GM23248 (cell line): ENCODE measurements at places on chromosomes 6 and 20. TPM values are rescaled to one million over a fixed set of nuclear protein-coding genes. Genes with fewer than 3 reads are reported as not detected.

GRCh38 chr6:72620871-72621290 is 983 bp upstream of the KCNQ5 start:
- no peak for DNase-seq

- no peak for DNase-seq
These were observed 98.6 kb downstream of the UST start for GRCh38 chr6:148845464-148845863.

DNA sequence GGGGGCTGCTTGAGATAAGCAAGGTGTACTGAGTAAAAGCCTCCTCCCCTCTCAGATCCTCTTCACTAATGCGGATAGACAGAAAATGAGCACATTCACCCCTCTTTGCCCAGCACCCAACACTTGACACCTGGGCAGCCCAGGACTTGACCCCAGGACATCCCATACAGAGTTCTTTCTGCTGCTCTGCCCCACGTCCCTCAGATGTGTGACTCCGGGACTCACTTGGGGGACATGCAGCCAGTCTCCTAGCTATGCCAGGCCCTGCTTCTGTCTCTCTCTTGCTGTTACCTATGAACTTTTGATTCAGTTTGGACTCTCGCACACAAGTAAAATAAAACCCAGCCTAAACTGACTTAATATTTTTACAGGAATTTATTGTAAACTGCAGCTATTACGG is 159.9 kb downstream of the EYA2 start:
- DNase-seq, result no peak

DNA sequence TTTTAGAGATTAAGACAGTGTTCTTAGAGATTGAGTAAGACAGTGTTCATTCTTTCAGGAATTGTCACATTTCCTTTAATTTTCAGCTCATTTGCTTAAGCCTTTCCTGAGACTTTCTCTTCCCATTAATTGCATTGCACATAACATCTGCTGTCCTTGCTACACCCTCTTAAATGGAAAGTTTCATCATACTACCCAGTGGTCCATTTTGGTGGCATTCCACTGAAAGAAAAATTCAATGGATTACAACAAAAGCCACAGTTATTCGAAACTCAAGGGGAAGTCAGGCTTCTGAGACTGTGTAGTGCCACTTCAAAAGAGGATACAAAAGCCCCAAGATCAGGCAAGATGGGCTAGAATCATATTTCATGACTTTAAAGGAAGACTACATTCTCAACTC is 64.0 kb downstream of the RSPO3 start:
- DNase-seq, result peak; percentile 73

DNA sequence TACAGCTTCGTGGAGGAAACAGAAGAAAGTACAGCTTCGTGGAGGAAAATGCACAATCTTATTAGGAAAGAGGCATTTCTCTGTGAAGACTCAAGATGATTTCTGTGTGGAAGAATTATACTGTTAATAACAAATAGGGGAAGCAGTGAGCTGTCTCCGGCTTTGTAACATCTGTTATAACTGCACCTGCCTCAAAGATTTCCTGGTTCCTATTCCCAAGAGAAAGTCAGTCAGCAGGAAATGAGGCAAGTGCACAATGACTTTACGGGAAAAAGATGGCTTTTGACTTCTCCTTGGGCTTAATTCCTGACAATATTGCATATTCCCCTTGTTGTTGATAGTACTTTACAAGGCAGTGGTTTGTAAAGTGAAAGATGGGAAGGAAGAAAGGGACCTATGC is 538.5 kb downstream of the BMP2 start:
- no peak for DNase-seq

DNA sequence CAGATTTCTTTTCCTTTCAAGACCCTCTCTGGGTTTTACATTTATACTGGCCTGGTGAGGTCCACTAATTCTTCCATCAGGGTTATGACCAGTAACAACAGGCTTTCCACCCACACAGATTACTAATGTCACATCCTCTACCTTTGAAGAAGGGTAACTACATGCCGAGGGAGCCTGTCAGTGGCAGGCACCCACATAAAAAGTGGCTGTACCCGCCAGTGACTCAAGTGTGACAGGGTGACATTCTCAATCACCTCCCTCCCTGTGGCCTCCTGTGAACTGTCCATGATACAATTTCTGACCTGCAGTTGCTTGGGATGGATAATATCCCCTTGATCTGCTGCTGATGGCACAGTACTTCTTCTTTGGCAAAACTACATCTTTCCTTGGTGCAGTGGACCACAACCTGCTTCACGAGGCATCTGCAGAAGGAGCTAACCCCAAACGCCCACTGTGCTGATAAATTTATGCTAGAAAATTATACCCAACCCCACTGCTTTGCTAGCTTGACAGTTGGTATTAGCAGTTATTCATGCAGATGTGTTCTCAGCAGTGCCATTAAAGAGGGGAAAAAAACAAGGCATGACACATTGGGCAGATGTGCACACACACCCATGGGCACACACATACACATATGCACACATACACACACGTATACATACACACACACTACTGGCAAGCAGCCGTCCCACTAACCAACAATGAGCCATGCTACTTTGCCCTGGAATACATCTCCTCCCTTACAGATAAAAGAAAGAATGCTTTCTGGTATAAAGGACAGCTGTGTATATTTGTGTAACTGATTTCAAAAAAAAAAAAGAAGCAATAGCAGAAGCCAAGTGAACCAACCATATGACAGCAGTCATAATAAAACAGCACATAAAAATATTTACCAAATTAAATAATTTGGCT is 20.8 kb downstream of the GFOD1 start:
- peak; percentile 29 for DNase-seq

DNA sequence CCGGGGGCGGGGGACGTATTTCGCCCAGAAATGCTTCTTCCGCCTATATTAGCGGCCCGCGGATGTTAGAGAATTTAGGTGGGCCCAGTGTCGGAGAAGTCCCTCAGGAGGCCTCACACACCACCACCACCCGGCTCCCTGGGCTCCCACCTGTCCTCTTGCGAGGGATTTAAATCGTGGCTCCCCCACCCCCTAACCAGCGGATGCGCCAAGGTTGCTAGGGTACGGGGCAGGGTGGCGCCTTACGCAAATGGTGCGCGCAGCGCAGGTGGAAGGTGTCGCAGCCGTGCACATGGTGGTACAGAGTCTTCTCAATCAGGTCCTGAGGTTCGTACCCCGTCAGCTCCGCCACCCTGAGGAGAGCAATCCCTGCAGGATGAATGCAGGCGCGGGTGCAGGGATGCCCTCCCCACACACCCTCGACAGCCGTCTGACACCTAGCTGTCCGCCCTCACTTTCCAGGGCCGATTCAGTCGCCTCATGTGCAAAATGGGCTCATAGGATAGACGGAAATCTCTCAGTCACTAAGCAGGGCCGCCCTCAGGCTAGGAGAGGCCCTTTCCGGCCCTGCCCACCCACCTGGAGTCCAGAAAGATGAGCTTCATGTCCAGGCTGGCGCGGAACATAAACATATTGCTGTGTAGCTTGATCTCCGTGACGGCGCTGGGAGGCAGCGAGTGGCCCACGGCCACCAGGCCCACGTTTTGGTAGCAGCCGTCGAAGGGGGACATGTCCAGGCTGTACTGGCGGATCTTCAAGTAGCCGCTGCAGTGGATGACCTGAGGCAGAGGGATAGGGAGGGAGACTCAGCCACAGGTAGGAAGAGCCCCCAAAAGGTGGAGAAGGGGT is 16.6 kb downstream of the SIM1 start:
- no peak for DNase-seq

DNA sequence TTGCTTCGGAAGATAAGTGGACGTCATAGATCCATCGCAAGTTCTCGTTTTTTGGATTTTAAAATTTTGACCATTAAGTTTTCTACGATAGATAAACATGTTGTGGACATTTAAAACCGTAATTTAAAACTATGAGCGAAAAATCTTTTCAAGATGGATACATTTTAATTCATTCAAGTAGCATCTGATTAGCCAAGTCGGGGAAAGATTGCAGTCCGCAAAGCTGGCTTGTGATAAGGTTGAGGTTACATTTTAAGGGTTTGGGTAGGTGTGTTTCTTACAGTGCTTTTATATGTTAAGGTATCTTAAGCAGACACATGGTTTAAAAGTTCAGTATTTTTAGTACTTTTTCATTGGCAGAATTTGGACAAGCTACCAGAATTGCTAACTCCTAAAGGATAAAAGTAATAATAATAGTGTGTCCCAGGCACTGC is 1.2 kb downstream of the WTAP start:
- DNase-seq, result peak; percentile 24

GRCh38 chr20:47440857-47441773 is 60.6 kb upstream of the NCOA3 start:
- no peak for DNase-seq

- DNase-seq, result no peak
These were observed 564.0 kb upstream of the AGPAT4 start for GRCh38 chr6:161837854-161838253.

GRCh38 chr6:169249057-169249456 is 4.6 kb downstream of the THBS2 start:
- no peak for DNase-seq

GRCh38 chr6:84151669-84152068 is 75.8 kb downstream of the CEP162 start:
- DNase-seq, result no peak

DNA sequence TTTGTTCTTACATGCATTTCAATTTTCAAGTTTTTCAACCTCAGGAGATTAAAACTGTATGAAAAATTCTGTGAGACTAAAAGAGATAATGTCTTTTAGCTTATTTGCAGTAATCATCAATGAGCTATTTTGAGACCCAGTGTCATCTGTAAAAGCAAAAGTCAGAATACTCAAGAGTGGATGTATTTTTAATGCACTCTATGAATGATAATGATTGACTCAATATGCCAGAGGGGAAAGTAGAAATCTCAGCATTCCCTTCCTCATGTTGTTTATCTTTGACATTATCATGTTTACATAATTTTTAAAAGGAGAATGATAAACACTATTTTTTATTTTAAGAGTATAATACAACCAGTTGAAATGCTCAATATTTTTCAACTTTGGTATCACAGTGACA is 162.1 kb downstream of the MMUT start:
- DNase-seq, result no peak

- no peak for DNase-seq
These were observed 60.5 kb upstream of the SAMD5 start for GRCh38 chr6:147447835-147448611.

DNA sequence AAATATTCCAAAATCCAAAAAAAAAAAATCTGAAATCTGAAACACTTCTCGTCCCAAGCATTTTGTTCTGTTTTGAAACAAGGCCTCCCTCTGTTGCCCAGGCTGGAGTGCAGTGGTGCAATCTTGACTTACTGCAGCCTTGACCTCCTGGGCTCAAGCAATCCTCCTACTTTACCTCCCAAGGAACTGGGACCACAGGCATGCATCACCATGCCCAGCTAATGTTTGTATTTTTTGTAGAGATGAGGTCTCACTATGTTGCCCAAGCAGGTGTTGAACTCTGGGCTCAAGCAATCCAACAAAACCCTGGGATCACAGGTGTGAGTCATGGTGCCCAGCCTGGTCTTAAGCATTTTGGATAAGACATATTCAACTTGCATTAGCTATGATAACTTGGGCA is 13.6 kb downstream of the SESN1 start:
- no peak for DNase-seq

- DNase-seq, result no peak
These were observed 881.9 kb downstream of the QKI start for GRCh38 chr6:164296411-164296810.

- peak; percentile 44 for DNase-seq
These were observed 60.1 kb downstream of the MMS22L start for GRCh38 chr6:97222903-97223302.

DNA sequence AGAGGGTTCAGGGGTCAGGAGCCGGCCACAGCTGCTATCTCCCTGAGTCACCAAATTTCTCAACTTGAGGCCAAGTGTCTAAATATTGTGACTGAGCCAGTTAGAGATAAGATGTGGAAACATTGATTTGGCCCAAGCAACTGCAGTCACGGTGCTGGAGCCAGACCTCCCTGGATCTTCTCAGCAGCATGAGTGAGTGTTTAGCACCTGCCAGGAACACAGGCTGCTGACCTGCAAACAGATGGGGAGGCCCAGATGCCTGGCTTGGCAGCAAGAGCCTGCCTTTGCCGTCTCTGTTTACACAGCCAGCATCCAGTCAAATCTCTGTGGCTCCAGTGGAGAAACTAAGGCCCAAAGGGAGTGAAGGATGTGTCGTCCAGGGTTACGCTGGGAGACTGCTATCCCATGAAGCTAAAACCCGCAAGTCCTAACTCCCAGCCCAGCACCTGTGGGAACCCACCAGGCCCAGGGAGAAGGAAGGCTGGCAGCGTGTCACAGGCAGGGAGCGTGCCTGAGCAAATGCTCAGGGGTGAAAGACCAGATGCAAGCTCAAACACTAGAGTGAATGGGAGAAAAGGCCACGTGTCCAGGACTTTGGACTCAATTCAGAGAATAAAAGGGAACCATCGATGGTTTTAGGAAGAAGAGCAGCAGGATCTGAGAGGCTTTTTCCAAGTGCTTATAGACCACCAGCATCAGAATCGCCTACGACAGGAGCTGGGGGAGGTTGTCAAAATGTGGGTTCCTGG is 15.9 kb upstream of the PTGIS start:
- DNase-seq, result peak; percentile 86

GRCh38 chr20:2122936-2123335 is 21.3 kb downstream of the STK35 start:
- peak; percentile 85 for DNase-seq

DNA sequence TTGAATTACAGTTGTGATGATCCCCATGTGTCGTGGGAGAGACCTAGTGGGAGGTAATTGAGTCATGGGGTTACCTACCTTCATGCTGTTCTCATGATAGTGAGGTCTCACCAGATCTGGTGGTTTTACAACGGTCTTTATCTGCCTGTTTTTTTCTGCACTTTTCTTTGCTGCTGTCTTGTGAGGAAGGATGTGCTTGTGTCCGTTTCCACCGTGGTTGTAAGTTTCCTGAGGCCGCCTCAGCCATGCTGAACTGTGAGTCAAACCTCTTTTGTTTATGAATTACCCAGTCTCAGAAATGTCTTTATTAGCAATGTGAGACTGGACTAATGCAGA is 6.5 kb upstream of the RANBP9 start:
- DNase-seq, result no peak

EPPIN gene
- not detected in 2 replicates for polyA plus RNA-seq

CALHM6 gene
- 1.6 and 1.7 TPM in 2 replicates for polyA plus RNA-seq

CST4 gene
- polyA plus RNA-seq, result not detected in 2 replicates

CTSZ gene
- 13.5 and 14.2 TPM in 2 replicates for polyA plus RNA-seq

LZTS3 gene
- polyA plus RNA-seq, result 3.3 and 3.9 TPM in 2 replicates

PXDC1 gene
- polyA plus RNA-seq, result 122 and 135 TPM in 2 replicates

CTAGE9 gene
- not detected in 2 replicates for polyA plus RNA-seq

MED23 gene
- 15.1 and 16.9 TPM in 2 replicates for polyA plus RNA-seq

BHLHE23 gene
- polyA plus RNA-seq, result not detected in 2 replicates

GPR63 gene
- 0.10 and 0.11 TPM in 2 replicates for polyA plus RNA-seq

NOX3 gene
- polyA plus RNA-seq, result not detected in 2 replicates
